ENCODE measurements at places on chromosomes 1 and 21.

DNA sequence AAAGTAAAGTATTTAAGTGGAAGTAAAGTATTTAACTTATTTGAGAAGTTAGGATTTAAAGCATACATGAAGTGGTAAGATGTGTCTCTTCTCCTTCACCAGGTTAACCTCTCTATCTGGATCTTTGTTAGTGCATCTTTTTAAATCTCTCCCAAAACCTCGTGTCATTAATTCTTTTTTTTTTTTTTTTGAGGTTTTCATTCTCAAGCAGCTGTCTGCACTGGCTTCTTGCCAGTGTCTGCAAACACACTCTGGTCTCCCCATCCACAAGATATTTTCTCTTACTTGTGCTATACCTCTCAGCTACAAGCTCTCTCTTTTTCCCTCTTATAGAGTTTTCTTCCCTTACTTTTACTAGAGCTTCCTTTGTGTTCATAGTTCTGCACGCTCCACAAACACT, 49.0 kb downstream of the CLDN17 start:
- DNase-seq: no peak

DNA sequence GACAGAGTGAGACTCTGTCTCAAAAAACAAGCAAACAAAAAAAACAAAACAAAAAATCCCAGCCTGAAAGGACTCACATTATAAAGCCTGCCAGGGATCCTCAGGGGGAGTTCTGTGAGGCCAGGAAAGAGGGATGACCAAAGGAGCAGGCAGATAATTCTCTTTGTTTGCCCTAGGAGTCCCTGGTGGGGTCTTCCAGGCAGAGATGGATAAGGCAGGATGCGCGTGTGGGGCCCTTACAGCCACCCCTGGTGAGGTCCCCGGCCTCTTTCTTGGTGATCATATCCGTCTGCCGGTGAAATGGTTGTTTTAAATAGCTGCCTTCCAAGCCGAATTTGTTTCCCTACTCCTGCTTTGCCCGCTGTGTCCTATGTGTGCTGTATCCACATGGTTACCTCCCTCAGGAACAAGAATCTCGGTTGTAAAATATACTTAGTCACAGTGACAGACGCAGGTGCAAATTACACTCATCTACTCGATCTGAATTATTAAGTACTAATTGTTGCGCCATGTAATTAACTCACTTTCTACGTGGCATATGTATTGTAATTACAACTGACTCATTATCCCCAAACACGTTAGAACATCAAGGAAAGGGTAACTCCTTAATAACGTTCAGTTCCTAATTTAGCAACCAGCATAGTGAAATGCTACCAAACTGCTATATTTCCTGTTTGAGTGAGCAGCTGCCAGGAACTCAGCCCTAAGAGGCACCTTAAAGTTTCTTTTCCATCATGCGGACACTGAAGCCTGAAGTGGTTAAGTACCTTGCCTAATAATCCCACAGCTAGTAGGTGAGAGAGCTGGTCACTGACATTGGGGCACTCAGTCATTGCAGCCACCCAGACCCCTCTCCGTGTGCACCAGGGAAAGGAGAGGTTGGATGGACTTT, 106.4 kb downstream of the ZSCAN20 start:
- DNase-seq: no peak

GRCh38 chr1:163799190-163799805, 477.5 kb downstream of the NUF2 start:
- DNase-seq: no peak

DNA sequence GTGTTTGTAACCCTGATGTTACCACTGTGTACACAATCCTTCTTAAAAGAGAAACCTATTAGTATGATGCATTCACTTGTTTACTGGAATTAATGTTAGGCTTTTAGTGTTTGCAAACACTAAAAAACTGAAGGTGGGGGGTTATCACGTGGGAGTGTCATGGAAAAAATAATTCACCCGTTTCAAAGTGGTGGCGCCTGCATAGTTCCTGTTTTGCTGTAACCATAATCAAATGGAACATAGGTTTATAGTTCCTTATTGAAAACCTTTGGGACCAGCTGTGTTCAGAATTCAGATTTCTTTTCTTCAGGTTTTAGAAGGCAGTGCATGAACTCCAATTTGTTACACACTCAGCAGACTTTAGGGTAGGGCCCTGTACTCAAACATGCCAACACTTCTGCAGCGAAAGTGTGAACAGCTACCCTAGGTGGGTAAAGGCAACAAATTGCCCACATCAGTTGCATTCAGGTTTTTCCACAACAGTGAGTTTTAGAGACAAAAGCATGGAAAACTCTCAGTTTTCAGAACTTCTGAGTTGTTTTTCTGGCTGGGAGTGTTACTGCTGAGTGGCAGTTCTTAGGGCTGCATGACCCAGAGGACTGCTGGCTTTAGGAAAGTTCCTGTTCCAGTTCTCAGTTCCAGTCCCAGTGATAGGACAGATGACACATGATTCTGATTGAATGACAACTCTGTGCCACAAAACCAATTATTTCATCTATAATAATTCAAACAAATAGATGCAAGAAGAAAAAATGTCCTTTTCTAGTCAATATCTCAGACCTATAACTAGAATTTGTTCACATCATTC, 29.1 kb upstream of the IVNS1ABP start:
- DNase-seq: no peak

DNA sequence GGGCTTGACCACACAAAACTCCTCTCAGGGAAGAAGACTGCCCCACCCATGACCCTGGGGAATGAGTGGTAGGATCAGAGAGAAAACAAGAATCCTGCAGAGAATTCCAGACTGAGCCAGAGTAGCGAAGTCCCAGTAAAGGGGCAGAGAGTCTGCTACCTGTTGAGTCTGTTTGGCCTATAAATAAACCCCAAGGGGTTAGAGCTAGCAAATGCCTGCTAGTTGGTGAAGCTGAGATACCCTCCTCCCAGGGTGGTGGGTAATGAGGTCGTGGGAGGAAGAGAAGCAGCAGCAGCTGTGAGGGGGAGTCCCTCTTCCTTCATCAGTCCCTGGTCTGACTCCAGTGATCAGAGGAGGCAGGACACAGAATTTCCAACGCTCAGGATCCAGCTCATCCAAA, 2.5 kb downstream of the TRAF3IP3 start:
- DNase-seq: no peak

DNA sequence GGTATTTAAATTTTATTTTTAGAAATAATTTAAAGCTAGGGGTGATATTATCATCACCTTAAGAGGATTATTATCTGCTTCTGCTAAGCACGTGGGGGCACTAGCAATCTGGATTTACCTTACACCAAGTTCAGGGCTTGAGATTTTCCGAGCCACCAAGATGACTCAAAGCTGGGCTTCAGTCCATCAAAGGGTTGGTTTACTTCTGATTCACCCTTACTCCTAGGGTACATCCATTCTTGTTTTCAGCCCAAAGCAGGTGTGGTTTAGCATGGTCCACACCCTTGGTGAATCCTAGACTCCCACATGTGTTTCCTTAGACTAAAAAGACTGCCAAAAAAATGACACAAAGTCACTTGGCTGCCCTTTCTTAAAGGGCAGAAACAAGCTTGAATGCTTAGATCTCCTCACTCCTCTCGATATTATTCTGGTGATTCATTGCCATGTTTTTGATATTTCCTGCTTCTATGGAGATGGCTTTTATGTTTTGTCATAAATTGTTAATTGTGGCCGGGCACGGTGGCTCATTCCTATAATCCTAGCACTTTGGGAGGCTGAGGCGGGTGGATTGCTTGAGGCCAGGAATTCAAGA, 9.8 kb upstream of the PRSS38 start:
- DNase-seq: no peak

DNA sequence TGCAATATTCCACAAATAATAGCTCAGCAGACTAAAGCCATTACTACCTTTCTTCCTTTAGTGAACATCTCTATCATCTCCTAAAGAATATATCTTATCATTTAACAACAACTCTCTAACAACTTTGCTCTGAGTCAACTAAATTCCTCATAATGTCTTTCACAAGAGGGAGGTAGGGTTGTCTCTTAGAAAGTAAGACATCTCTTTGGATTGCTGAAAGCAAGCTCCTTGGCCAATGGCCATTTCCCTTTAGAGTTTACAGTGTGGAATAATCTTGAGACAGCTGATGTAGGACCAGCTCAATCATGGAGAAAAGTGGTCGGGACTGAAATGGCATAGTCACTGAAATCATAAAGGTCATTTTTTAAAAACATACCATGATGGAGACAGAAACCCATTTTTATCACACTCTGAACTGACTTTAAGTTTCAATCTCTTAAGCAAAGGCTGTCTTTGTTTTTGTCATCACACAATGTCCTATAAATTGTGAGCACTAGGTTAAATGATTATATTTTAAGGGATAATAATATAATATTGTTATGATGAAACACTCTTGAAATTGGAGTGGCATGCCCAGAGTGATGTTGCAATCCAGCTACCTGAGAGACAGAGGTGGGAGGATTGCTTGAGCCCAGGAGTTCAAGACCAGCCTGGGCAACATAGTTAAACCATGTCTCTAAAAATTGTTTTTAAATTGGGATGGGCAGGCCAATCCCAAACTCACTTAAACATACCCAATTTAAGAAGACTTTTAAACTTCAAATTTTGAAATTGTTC, 91.1 kb downstream of the SLC44A5 start:
- no peak for DNase-seq

GRCh38 chr1:9019896-9020295, 6.3 kb downstream of the SLC2A7 start:
- no peak for DNase-seq

DNA sequence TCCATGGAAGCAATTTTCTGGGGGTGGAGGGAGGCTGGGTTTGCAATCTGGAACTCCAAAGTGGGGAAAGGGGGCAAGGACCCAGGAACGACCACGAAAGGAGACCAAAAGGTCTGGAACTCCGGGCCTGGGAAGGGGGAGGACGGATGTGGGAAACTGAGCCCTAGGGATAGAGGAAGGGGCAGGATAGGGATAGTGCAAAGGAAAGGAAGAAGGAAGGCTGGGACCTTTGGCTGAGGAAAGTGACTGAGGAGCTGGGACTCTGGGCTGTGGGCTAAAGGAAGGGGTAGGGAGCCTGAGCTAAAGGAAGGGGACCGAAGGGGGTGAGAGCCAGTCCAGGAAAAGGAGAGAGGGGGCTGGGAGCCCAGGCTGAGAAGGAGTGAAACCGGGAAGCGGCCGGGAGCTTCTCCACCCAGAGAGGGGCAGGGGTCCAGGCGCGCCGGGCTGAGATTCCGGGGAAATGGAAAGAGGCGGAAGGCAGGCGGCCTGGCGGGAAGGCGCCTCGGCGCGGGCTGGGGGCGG, 395 bp downstream of the SLC9A1 start:
- DNase-seq: no peak

GRCh38 chr21:42443181-42443785, 39.6 kb downstream of the UBASH3A start:
- no peak for DNase-seq

GRCh38 chr1:48671578-48671977, 105.1 kb downstream of the BEND5 start:
- DNase-seq: no peak

- DNase-seq: no peak
Observed at GRCh38 chr1:22255341-22256212, 112.7 kb upstream of the WNT4 start.

Measured in activated gamma-delta T cell (primary cell).